Naive B cell (primary cell): ENCODE measurements at places on chromosomes 11 and 22.

DNA sequence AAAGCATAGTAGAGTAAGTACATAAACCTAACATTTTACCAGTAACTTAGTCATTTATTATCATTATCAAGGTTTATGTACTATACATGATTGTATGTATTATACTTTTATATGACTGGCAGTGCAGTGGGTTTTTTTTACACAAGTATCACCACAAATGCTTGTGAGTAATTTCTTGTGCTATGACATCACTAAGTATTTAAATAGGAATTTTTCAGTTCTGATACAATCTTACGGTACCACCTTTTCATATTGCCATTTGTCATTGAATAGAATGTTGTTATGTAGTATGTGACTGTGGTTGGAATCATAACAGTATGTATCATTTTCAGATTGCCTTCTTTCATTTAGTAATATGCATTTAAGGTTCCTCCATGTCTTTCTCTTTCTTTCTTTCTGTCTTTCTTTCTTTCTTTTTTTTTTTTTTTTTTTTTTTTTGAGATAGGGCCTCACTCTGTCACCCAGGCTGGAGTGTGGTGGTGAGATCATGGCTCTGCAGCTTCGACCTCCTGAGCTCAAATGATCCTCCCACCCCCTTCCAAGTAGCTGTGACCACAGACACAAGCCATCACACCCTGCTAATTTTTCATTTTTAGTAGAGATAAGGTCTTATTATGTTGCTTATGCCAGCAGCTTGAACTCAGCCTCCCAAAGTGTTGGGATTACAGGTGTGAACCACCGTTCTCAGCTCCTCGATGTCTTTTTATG is 18.6 kb downstream of the ATM start:
- H3K4me3 ChIP-seq = no peak overlapping the region
- H3K36me3 ChIP-seq = peaks cover 7% of the 10 kb centered on the region
- H3K4me1 ChIP-seq = peaks cover 22% of the 10 kb centered on the region
- H3K27ac ChIP-seq = no peak overlapping the region

DNA sequence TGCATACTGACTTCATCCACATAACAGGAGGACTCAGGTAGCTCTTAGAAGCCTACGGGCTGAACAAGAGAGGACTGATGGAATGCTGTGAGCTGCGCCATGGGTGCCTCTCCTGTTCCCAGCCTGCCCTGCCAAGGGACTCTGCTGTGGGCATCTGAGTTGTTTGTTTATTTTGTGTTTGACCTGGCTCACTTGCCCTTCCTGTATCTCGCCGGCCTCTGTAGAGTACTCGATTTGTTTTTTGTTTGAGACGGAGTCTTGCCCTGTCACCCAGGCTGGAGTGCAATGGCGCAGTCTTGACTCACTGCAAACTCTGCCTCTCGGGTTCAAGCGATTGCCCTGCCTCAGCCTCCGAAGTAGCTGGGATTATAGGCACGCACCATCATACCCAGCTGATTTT is 1.8 kb downstream of the TTC38 start:
- peaks cover 16% of the 10 kb centered on the region for H3K4me1 ChIP-seq
- H3K27ac ChIP-seq = no peak overlapping the region
- DNase-seq = no peak
- no peaks in the 10 kb centered on the region for H3K27me3 ChIP-seq
- no peak overlapping the region for H3K4me3 ChIP-seq

- peaks cover 4% of the 10 kb centered on the region for H3K4me1 ChIP-seq
- peaks cover 16% of the 10 kb centered on the region for H3K27me3 ChIP-seq
- DNase-seq = no peak
- no peak overlapping the region for H3K27ac ChIP-seq
Measured at GRCh38 chr11:69496631-69497220, 15.3 kb downstream of the LINC01488 start.

DNA sequence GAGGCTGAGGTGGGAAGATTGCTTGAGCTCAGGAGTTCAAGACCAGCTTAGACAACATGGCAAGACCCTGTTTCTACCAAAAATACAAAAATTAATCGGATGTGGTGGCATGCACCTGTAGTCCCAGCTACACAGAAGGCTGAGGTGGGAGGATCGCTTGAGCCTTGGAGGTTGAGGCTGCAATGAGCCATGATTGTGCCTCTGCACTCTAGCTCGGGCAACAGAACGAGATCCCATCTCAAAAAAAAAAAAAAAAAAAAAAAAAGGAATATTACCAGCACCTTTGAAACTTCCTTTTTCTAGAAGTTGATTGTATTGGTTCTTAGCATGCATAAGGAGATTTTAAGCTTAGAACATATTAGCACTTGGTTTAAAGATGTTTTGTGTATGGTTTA is 11.4 kb downstream of the CRKL start:
- H3K27me3 ChIP-seq = no peaks in the 10 kb centered on the region
- no peak overlapping the region for H3K4me3 ChIP-seq
- DNase-seq = no peak
- no peak overlapping the region for H3K27ac ChIP-seq
- H3K36me3 ChIP-seq = no peaks in the 10 kb centered on the region

- H3K27me3 ChIP-seq = no peaks in the 10 kb centered on the region
- H3K4me3 ChIP-seq = peak overlapping the region; percentile 92
- H3K27ac ChIP-seq = no peak overlapping the region
- DNase-seq = peak; percentile 32
Measured at GRCh38 chr22:38203090-38203810, 1.5 kb downstream of the MAFF start.

DNA sequence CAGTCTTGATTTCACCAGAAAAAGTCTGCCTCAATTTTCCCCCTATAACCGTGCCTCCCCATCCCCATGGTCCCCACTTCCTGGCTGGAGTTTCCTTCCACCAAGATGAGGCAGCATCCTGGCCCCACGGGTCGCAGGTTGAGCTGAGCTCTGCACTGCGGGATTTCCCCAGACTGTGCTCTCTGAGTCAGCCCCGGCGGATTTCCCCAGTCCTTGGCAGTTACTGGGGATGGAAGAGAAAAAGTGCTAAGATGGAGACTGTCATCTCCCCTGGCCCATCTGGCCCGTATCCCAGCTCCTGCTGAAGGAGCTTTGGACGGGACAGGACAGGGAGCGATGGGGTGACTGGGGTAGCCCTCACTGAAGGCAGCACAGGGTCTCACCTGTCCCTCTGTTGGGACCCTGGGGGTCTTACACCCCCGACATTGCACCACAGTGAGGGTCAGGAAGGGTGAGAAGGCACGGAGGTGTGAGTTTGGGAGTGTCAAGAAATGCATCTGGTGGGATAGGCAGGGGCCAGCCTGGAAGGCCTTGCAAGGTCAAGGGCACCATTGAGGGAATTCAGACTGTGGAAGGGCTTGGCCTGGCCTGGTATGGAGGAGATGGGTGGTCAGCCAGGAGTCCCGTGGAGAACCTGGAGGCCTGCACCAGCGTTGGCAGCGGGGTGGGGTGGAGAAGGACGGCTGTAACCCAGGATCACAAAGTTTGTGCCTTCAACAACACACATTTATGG is 36.5 kb downstream of the NADSYN1 start:
- H3K4me3 ChIP-seq = no peak overlapping the region
- H3K27ac ChIP-seq = no peak overlapping the region
- H3K4me1 ChIP-seq = peaks cover 12% of the 10 kb centered on the region
- no peak for DNase-seq
- H3K27me3 ChIP-seq = no peaks in the 10 kb centered on the region

DNA sequence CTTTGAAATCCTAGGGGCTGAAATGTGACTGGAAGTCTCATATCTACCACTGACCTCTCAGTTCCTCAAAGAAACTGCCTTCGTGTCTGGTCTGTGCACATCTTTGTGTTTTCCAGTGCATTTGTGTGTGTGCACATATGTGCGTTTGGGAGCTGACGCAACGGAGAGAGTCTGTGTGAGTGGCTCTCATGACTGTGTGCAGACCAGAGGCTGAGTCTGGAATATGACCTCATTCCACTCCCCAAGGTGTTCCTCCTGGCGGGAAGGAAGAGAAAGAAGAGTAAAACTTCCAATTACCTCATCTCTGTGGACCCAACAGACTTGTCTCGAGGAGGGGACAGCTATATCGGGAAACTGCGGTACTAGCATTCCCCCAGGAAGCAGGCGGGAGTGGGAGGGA is 16.5 kb downstream of the TUB start:
- DNase-seq = no peak
- no peaks in the 10 kb centered on the region for H3K36me3 ChIP-seq
- H3K4me1 ChIP-seq = no peaks in the 10 kb centered on the region
- H3K27ac ChIP-seq = no peak overlapping the region
- no peak overlapping the region for H3K4me3 ChIP-seq

GRCh38 chr11:68751331-68751856 is at the start of gene TESMIN:
TESMIN (minus strand) TSS chr11:68751520; CDS start chr11:68750660, 860 bp downstream.
- H3K27me3 ChIP-seq = no peaks in the 10 kb centered on the region
